K562 (cell line): ENCODE measurements at places on chromosomes 1 and 21. TPM values are rescaled to one million over a fixed set of nuclear protein-coding genes. Genes with fewer than 3 reads are reported as not detected.

The C1orf115 gene
- not detected in 2 replicates for polyA plus RNA-seq

DNA sequence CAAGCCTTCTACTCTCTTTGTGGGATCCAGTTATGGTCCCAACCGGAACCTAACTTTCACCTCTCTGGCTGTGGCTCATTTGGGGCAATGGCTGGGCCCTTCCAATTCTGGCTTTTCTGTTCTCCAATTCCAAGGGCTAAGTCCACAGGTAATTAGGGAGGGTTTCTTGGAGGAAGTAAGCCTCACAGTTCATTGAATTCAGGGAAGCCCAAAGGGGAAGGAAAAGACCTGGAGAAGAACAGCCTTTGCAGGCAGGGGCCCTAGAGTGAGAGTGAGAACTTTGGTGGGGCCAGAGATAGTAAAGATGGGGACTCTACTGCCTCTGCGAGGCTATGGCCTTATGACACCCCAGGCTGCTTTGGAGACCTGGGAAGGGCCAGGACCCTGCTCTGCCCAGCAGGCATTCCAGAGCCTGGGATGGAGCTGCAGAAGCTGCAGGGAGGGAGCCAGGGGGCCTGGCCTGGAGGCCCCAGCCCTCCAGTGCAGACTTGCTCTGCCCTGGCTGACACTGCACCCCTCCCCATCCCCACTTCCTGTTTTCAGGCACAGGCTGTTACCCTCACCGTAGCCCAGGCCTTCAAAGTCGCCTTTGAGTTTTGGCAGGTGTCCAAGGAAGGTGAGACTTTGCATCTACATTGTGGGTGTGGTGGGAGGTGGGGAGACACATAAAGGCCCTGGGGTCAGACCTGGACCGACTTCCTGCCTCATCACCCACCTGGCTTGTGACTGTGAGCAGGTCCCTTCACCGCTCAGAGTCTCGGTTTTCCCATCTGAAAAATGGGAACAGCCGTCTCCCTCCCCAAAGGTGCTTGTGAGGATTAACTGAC, 18.9 kb downstream of the LDLRAP1 start:
- no peak for DNase-seq

DNA sequence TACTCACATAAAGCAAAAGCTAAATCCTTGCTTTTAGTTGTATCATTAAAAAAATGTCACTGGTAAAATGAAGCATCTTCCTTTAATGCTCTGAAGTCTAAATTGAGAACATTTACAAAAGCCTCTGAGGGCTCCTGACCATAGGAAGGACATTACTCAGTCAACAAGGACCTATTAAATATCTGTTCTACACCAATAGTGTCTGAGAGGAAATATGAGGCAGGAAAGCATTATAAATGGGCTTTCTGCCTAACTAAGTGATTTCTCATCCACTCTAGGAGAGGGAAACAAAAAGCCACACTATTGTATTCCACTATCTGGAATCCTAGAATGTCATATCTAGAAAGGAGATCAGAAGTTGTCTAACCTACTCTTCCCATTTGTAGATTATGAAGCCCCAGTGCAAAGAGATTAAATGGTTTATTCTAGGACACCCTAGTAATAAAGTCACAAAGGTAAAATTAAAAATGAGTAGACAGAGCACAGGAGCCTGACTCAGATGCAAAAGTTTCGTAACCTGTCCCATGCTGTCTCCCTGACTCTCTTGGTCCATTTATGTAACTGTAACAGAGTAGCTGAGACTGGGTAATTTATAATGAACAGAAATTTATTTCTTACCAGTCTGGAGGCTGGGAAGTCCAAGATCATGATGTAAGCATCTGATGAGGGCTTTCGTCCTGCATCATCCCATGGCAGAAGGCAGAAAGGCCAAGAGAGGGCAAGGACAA, 17.6 kb downstream of the RGS1 start:
- no peak for DNase-seq

DNA sequence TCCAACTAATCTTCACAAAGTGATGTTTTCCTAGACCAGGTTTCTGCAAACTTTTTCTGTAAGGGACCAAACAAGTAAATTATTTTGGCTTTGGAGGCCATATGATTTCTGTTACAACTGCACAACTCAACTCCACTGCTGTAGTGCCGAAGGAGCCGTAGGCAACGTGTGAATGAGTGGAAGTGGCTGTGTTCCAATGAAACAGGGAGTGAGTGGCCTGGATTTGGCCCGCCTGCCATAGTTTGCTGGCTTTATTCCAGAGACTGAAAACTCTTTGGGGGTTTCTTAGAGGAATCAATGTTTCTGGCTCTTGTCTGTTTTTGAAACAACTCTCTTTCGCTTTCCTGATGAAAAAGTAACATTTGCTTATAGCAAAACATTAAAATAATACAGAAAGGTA, 12.6 kb upstream of the ACTL8 start:
- no peak for DNase-seq

DNA sequence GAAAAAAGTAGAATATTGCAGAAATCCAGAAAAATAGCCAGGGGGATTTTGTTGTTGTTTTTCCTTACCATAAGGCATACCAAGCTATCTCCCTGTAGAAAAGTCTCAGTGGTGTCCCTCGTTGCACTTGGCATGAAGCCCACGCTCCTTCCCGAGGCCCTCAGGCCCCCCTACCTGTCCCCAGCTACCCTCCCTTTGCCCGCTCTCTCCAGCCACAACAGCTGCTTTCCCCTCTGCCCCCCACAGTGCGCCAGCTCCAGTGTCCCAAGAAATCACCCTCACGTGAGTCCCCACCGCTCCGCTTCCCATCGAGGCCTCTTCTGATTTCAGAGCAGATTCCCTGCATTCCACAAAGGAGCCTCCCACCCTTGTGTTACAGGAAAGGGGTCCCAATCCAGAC, 8.4 kb downstream of the AGTRAP start:
- no peak for DNase-seq

The OR6K3 gene
- polyA plus RNA-seq: 0.20 TPM in 1 of 2 replicates, not detected in the other

The AK5 gene
- not detected in 2 replicates for polyA plus RNA-seq

GRCh38 chr1:180505732-180506335, 3.5 kb upstream of the ACBD6 start:
- DNase-seq: no peak

The ITLN1 gene
- polyA plus RNA-seq: not detected in 2 replicates

- DNase-seq: no peak
Observed at GRCh38 chr1:182292193-182292741, 99.3 kb downstream of the GLUL start.

The AVPR1B gene
- polyA plus RNA-seq: not detected in 2 replicates

The AMY1A gene
- polyA plus RNA-seq: not detected in 2 replicates

GRCh38 chr1:98906809-98907208, 97.9 kb downstream of the PLPPR5 start:
- no peak for DNase-seq

The TGFBR3 gene
- polyA plus RNA-seq: 7.5 and 9.1 TPM in 2 replicates
